Smooth muscle cell of trachea (primary cell): ENCODE measurements at places on chromosomes 6 and 20. TPM values are rescaled to one million over a fixed set of nuclear protein-coding genes. Genes with fewer than 3 reads are reported as not detected.

RIPPLY2 gene
- total RNA-seq, result 0.29 and 0.66 TPM in 2 replicates

COL12A1 gene
- 506 and 524 TPM in 2 replicates for total RNA-seq

LY6G5B gene
- 3.2 and 3.8 TPM in 2 replicates for total RNA-seq

AGPAT1 gene
- total RNA-seq, result 17.5 and 42.2 TPM in 2 replicates

SLC35B3 gene
- 17.0 and 20.8 TPM in 2 replicates for total RNA-seq

UFL1 gene
- 27.3 and 41.2 TPM in 2 replicates for total RNA-seq

NKX2-4 gene
- not detected in 2 replicates for total RNA-seq

FOXP4 gene
- 1.3 and 3.3 TPM in 2 replicates for total RNA-seq

TRMT6 gene
- 5.1 and 5.4 TPM in 2 replicates for total RNA-seq

CCN5 gene
- 7.4 and 25.3 TPM in 2 replicates for total RNA-seq
